Mammary microvascular endothelial cell (primary cell): ENCODE measurements at places on chromosomes 1 and 21. TPM values are rescaled to one million over a fixed set of nuclear protein-coding genes. Genes with fewer than 3 reads are reported as not detected.

Gene CAMK2N1
- 2.2 and 3.7 TPM in 2 replicates for total RNA-seq

Gene ANXA9
- not detected in 2 replicates for total RNA-seq

Gene TGFB2
- total RNA-seq: 2.5 and 3.5 TPM in 2 replicates

Gene ACBD6
- total RNA-seq: 54.2 and 68.2 TPM in 2 replicates

Gene OBSCN
- total RNA-seq: 0.27 and 0.49 TPM in 2 replicates
